IPS DF 6.9 (cell line): ENCODE measurements at places on chromosomes 12 and 14.

DNA sequence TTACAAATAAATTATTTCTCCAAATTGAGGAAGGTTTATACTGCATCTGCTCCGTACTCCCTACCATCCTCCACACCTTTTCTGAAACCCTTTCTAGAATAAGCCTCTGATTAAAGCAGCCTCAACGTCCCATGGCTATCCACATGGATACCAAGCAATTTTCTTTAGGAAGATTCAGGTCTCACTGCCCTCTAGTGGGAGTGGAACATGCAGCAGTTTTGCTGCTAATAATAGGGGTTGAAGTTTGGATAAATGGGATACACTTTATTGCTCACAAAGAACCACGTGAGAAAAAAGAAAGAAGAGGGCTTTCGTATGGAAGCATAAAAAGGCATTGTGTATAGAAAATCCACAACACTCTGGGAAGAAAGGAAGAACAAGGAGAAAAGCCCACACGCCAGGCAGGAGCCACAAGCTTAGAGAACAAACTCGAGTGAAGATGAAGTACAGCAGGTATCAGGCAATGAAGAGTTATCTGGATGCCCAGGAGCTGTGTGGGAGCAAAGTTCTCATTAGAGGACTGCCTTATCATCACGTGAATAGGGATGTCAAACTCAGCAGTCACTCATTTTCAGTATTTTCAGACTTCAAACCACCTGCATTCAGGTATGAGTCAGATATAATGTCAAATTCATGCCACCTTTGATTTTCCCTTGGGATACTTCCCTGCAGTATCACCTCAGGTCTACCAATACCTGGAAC lies 45.8 kb downstream of the CCER1 start:
- peak; percentile 27 for DNase-seq
- no peak overlapping the region for H3K4me3 ChIP-seq
- H3K27me3 ChIP-seq: no peaks in the 10 kb centered on the region

- no peak for DNase-seq
- no peaks in the 10 kb centered on the region for H3K27me3 ChIP-seq
- peaks cover under 1% of the 10 kb centered on the region for H3K36me3 ChIP-seq
- H3K27ac ChIP-seq: no peak overlapping the region
- H3K4me3 ChIP-seq: peak overlapping the region; percentile 60
- peaks cover 13% of the 10 kb centered on the region for H3K4me1 ChIP-seq
Measured at GRCh38 chr12:121800694-121801594, 2.9 kb upstream of the SETD1B start.

DNA sequence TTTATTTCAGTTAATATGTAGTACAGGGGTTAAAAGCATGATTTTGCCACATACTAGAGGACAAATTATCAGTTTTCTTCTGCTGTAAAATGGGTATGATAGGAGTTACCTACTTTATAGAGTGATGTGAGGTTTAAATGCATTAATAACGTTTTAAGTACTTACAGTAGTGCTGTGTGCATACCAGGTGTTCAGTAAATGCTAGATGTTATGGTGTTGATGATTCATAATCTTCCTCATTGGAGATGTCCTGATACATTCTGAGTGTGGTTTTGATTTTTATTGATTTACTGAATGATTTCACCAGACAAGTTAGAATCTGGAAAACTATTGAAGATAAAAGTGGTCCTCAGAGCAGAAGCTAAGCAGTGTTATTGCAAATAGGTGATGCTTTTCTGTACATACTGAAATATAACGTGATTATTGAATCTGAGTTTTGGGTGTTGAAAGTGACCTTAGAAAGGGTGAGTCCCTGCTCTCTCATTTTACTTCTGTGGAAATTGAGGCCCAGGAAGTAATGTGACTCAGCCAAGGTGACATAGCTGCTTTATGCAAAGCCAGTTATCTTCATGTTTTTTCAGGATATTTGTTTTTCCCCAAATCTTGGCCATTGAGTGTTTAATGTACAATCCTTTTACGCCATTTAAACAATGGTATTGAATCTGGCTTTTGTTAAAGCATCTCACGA lies 54.7 kb downstream of the VRK1 start:
- no peaks in the 10 kb centered on the region for H3K27me3 ChIP-seq
- no peak for DNase-seq
- 0 out of 2 replicates have a peak, but pooled peaks cover 2% of the 10 kb centered on the region for H3K36me3 ChIP-seq
- no peak overlapping the region for H3K4me3 ChIP-seq
- H3K27ac ChIP-seq: no peak overlapping the region
- no peaks in the 10 kb centered on the region for H3K4me1 ChIP-seq

- H3K27me3 ChIP-seq: no peaks in the 10 kb centered on the region
- H3K4me3 ChIP-seq: no peak overlapping the region
- H3K36me3 ChIP-seq: no peaks in the 10 kb centered on the region
Measured at GRCh38 chr12:92389466-92389865, 243.8 kb upstream of the BTG1 start.

DNA sequence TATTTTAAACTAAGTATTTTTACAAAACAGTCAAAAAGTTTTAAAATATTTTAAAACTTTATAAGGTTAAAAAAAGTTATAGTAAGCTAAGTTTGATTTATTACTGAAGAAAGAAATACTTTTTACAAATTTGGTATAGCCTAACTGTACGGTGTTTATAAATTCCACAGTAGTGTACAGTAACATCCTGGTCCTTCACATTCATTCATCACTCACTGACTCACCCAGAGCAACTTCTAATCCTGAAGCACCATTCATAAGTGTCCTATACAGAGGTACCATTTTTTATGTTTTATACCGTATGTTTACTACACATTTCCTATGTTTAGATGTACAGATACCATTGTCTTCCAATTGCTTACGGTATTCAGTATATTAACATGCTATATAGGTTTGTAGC lies 170.0 kb downstream of the KLHL28 start:
- no peak for DNase-seq
- no peaks in the 10 kb centered on the region for H3K4me1 ChIP-seq
- no peaks in the 10 kb centered on the region for H3K27me3 ChIP-seq
- H3K27ac ChIP-seq: no peak overlapping the region
- H3K36me3 ChIP-seq: no peaks in the 10 kb centered on the region
- no peak overlapping the region for H3K4me3 ChIP-seq

DNA sequence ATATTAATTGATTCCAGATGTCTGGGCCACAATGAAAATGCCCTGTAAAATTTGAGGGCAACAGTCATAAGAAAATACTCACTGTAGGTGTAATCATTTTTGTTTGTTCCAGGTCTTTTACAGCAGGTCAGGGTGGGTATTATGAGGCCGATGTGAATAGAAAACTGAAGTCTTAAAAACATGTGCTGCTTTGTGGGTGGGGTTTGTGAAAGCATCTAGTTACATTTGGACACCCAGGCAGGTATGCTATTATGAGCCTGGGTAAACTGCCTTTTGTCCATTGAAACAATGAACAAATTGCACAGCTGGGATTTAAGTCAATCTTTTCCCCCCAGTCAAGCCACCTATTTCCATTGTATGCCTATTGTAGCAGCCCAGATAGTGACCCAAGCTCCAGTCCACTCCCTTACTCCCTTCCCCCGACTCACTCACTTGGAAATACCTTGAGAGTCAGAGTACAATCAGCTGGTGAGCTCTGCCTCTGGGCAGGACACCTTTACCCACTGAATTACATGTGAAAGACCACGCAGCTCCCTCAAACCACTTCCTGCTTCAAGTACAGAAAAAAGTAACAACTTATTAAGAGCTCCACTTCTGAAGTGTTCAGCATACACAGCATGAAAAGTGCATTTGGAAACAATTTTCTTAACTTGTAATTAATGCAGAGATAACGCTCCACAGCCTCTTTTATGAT lies 1.8 kb downstream of the IGF1 start:
- no peak overlapping the region for H3K27ac ChIP-seq
- H3K27me3 ChIP-seq: no peaks in the 10 kb centered on the region; the same call in 1 of the 2 replicates
- H3K4me1 ChIP-seq: peaks cover 3% of the 10 kb centered on the region
- no peak overlapping the region for H3K4me3 ChIP-seq
- no peak for DNase-seq

- no peaks in the 10 kb centered on the region for H3K27me3 ChIP-seq
- DNase-seq: no peak
- no peaks in the 10 kb centered on the region for H3K36me3 ChIP-seq
- no peak overlapping the region for H3K27ac ChIP-seq
Measured at GRCh38 chr14:91047174-91047753, 13.2 kb downstream of the RPS6KA5 start.

GRCh38 chr12:6699989-6700645 lies 498 bp downstream of the PIANP start:
- no peaks in the 10 kb centered on the region for H3K36me3 ChIP-seq
- peaks cover 6% of the 10 kb centered on the region; the same call in 1 of the 2 replicates for H3K4me1 ChIP-seq

GRCh38 chr14:59688224-59689170 lies 111.9 kb upstream of the CCDC175 start:
- no peak overlapping the region for H3K27ac ChIP-seq
- DNase-seq: peak; percentile 39
- no peaks in the 10 kb centered on the region for H3K36me3 ChIP-seq
- no peaks in the 10 kb centered on the region for H3K27me3 ChIP-seq
